ENCODE measurements at places on chromosomes 2 and 18.

DNA sequence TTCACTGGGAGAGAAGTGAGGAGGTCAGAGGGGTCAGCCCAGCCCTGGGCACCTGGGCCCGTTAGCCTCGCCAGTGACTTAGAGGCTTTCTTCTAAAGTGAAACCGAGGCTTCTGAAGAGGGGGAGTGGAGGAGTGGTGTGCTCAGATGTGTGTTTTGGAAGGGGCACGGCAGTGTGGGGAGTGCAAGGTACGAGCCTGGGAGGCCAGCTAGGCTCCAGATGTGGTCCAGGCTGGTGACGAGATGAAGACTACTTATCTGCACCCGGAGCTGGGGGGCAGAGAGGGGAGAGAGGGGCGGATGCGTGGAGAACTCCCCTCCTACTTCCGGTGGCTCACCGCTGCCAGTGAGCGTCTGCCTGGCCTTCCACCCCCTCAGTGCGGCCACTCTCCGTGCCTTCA, 371.3 kb upstream of the HS6ST1 start:
- no peak for DNase-seq

DNA sequence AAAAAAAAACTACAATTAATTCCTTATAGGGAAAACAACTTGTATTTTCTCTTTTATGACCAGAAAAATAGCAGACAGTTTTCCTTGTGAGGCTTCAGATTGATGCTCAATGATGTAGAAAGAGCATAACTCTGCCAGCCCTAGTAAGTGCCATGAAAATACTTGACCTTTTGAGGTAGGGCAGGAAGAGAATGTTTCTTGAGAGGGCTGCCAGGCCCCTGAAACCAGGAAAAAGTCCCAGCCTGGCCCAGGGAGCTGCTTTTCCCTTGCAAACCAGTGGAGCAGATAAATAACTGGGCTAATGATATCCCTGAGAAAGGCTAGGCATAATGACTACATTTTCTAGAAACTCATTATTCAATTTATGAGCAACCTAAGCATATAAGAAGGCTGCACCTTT, 126.8 kb downstream of the SLC8A1 start:
- DNase-seq, result no peak

DNA sequence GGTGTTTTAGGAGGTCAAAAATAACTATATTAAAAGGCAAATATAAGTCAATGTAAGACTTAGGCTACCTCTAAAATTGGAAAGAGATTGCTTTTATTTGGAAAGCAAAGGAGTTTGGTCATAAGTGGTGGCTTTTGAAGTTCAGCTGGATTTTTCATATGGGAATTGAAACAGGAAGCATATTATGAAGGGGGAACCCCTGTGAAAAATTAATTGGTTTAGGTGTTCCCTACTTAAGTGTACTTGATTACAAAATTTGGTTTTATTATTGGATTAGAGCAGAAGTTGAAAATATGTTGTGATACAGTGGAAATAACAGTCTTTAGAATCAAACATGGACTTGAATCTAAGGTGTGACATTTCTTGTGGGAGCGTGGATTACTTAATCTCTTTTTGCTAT, 121.4 kb upstream of the TTC27 start:
- DNase-seq, result no peak

- DNase-seq, result no peak
These were observed 65.3 kb downstream of the HAUS1 start for GRCh38 chr18:46169464-46169941.

GRCh38 chr2:139825726-139826125, 1045.5 kb upstream of the NXPH2 start:
- DNase-seq, result no peak

DNA sequence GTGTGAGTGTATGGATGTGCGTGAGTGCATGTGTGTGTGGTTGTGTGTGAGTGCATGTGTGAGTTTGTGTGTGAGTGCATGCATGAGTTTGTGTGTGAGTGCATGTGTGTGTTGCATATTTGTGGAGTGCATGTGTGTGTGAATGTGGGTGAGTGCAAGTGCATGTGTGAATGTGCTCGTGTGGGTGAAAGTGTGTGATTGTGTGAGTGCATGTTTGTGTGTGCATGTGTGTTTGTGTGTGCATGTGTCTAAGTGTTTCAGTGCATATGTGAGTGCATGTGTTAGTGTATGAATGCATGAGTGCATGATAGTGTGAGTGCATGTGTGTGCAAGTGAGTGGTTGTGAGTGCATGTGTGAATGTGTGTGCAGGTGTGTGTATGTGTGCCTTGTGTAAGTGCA, 343.4 kb upstream of the SALL3 start:
- no peak for DNase-seq

DNA sequence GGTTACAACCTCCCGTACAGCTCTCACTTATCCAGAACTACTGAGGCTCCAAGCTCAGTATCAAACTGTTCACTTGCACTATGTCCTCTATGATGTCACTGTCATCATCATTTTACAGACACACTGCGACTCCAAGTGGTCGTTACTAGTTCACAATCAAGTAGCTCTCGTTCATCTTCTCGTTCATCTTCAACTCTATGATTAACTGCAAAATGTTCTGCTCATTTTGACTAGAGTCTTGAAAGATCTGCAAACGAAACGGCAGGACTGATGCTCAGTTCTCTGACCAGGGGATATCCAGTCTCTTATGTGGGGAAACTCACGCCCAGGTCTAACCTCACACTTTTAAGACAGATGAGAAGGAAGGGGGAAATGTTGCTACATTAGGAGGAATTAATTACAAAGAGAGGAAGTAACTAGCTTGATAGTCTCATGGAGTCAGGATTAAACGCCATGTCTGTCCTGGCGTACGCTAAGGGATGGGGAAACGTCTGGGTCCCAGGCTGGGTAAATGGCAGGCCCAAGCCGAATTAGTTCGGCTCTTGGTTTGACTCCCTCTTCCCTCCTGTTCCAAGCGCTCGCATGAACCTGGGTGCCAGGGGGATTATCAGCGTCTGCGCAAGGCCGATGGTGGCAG, 794 bp upstream of the CHCHD5 start:
- DNase-seq, result no peak

- DNase-seq, result no peak
These were observed 6.5 kb downstream of the ACKR3 start for GRCh38 chr2:236576087-236576486.

GRCh38 chr18:74097803-74098202, 49.8 kb downstream of the FBXO15 start:
- DNase-seq, result no peak

DNA sequence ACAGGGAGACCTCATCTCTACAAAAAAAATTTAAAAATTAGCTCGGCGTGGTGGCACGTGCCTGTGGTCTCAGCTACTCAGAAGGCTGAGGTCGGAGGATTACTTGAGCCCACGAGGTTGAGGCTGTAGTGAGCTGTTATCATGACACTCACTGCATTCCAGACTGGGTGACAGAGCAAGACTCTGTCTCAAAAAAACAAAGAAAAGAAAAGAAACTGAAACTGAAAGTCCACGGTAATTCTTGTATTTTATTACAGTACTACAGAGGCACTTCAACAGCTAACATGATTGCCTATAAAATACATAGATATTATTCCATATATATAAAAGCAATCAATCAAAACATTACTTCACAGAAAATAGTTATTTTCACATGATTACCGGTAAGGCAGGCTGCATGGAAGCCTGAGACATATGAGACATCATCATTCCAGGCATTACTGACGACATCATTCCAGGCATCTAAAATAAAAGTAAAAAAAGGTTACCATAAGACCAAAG, 23.1 kb downstream of the PRPF40A start:
- peak; percentile 11 for DNase-seq

DNA sequence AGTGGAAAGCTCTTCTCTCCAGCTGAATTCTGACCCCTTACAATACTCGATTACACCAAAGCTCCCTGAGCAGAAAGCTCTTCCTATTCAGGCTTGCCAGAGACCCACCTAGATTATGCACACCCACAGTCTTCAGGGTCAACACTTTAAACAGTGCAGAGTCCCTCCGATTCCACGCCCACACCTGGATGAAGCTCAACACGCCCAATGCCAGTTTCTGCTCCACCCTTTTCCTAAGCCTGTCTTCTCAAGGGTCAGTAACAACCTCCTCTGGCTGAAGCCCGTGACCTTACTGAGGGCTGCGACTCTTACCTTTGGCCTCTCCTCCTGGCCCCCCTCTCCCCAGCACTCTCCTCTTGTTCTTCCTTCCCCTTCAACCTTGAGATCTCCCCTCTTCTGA, 492.0 kb upstream of the SALL3 start:
- DNase-seq, result no peak

- DNase-seq, result no peak
These were observed 40.0 kb downstream of the IL1RL2 start for GRCh38 chr2:102226612-102227391.

GRCh38 chr18:62897153-62897552, 181.8 kb downstream of the PHLPP1 start:
- DNase-seq, result no peak

- no peak for DNase-seq
These were observed 154.1 kb upstream of the THUMPD2 start for GRCh38 chr2:39933196-39933595.

- no peak for DNase-seq
These were observed 15.2 kb downstream of the SMAD2 start for GRCh38 chr18:47915229-47915628.

DNA sequence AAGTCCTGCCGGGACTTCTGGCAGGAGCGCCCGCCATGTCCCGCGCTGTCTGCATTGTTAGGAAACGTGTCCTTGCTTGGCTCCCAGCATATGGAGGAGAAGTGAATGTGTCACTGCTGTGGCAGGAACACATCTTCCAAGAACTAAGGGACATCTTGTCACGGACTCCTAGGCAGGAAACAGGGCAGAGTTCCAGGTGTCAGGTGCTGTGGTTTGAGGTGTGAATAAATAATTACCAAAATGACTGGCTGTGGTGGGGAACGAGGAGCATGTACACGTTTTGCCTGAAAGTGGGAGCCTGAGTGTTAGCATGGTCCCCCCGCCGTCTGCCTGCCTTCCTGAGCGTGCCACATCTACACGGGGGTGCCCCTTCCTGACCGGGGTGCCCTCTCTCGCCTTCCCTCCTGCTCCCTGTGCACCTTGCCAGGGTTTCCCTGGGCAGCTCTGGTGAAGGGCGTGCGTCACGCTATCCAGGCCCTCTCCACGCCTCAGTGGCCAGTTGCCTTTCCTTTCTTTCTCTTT, 237.5 kb downstream of the LDLRAD4 start:
- peak; percentile 36 for DNase-seq

GRCh38 chr18:400456-400855, 100.0 kb downstream of the COLEC12 start:
- no peak for DNase-seq

- DNase-seq, result no peak
These were observed 395.5 kb downstream of the NRXN1 start for GRCh38 chr2:50636462-50636861.

DNA sequence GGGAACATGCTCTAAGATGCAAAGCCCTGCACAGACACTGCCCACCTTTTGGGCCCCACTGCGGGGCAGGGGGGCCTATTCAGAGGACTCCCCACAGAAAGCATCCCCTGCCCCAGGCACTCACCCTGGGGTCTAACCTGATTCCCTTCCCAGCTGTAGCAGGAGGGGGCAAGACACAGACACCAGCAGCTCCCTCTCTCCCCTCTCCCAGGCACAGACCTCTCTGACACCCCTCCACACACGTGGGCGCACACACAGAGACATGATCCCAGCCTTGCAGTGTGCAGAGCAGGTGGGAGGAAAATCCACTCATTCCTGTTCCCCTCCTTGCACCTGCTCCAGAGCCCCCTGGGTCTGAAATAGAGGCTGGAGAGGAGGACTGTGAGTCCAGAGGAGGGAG, 10.7 kb downstream of the TNS1 start:
- no peak for DNase-seq

- DNase-seq, result no peak
These were observed 4.7 kb upstream of the ADNP2 start for GRCh38 chr18:80104364-80104779.

DNA sequence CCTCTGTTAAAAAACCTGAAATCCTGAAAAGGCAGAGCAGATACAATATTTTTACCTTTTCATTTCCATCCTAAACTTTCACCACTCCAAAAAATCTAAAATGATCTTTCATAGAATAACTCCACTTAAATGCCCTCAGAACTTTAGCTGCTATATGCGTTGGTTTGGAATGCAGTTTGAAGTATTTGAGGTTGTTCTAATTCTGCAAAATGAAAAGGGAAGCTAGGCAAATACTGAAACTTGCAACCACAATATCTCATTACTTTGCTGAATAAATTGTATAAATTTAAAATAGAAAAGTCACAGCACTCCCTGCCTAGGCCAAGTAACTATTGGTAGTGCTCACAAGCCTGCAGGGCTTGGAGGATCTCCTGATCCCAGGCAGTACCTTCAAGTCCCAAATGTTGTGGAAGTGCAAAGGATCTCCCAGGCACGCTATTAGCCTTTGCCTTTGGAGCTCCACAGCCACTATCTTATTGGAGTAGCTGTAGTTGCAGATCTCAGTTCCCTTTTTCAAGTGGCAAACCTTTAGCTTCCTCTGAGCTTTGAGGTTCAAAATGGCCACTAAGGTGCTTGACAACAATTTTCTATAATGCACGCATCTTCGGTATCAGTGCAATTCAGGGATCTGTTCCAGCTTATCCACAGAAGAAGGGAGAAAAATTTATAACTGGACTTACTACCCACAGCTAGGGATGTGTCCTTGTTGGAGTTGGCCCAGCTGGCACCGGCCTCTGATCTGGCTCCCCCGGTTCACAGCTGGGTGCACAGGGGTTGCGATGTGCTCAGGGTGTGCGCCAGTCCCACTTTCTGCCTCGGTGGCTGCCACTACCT, 43.4 kb upstream of the ANKRD62 start:
- DNase-seq, result no peak

- no peak for DNase-seq
These were observed 27.5 kb upstream of the PGAP1 start for GRCh38 chr2:196954001-196954400.

DNA sequence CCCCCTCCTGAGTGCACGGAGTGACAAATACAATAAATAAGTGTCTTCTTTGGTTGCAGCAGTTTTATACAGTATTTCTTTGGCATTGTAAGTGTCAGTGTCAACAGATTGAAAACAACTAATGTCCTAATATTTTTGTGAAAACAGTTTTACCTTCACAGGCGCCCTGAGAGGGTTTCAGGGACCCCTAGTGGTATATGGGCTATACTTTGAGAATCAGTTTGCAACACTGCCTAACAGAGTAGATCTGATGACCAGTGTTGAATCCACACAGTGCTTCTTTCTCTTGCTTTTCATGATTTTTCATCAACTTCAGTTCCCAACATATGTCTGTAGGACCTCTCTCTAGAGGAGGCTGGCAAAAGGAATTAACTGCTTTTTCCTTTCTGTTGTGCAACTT, 162.2 kb downstream of the PRPF40A start:
- no peak for DNase-seq

DNA sequence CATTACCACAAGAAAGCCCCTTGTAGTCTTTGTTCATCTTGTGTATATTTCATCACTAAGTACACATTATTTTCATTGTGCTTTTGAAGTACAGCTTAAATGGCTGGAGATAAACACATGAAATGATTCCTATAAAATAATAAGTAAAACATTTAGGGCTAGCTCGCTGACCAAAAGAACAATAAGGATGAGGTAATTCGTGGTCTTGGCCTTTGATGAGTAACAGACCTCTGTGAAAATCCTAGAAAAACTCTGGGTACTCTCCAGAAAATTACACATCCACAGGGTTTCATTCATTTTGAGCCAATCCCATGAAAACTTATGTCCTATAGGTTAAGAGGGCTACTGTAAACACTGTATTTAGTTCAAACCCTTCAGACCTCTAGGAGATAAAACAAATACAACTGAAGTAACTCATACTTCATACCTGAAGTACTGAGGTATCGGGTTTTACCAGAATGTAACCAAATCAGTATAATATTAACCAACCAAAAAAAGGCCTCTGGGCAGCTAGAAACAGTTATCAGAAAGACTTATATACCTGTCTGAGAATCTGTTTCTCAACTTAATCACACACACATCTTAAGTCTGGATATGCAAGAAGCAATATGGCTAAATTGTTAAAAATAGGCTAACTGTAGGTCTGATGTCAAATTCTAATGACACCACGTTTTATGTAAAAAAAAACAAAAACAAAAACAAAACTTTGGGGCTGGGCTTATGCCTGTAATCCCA, 31.0 kb downstream of the CFAP36 start:
- no peak for DNase-seq

Measured in stimulated activated CD8-positive, alpha-beta memory T cell treated with anti-CD3 and anti-CD28 coated beads, Interleukin-15, amount 100 ng/mL, for 48 hours (primary cell).